SK-N-DZ (cell line): ENCODE measurements at places on chromosomes 4 and X.
A peak's percentile ranks its signal among the peaks of the same experiment; 100 is the strongest.

- no peak for DNase-seq
Measured at GRCh38 chr4:67861513-67861912, 22.3 kb downstream of the TMPRSS11D start.

GRCh38 chr4:33837043-33837838 is 2407.1 kb downstream of the ARAP2 start:
- DNase-seq = no peak

DNA sequence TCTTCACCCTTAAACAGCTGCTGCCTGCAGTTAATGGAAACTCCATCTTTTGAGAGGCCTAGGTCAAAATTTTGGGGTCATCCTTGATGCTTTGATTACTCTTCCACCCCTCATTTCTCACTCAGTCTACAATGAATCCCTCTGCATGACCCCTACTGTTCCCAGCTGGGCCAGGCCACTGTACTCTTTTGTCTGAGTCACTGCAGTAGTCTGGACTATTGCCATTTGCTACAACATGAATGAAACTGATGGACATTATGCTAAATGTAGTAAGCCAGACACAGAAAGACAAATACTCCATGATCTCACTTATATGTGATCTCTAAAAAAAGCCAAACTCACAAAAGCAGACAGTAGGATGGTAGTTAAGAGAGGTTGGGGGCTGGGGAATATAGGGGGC is 28.3 kb downstream of the STK32B start:
- no peak for DNase-seq

DNA sequence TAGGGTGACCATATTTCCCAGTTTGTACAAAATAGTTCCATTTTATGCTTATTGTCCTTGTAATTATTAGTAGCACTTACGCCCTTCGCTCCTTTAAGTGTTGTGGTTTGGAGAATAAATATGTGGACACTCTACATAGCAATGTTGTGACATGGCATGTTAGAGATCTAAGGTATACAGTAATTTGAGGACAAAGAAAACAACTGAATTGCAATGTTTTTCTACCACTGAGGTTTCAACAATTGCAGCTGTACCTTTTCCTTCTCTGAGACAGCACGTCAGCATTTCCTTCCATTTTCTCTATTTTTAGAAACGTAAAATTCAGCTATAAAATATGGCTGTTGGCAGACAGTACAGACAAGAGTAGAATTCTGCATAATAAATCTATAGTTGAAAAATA is 323.1 kb downstream of the MAPK10 start:
- no peak for DNase-seq

GRCh38 chr4:86586626-86587380 is 7.3 kb upstream of the PTPN13 start:
- no peak for DNase-seq

GRCh38 chr4:101670897-101671296 is 119.6 kb upstream of the BANK1 start:
- no peak for DNase-seq

- no peak for DNase-seq
Measured at GRCh38 chrX:314781-315595, 3.6 kb downstream of the GTPBP6 start.

- DNase-seq = no peak
Measured at GRCh38 chr4:152571770-152572169, 35.9 kb upstream of the FBXW7 start.

DNA sequence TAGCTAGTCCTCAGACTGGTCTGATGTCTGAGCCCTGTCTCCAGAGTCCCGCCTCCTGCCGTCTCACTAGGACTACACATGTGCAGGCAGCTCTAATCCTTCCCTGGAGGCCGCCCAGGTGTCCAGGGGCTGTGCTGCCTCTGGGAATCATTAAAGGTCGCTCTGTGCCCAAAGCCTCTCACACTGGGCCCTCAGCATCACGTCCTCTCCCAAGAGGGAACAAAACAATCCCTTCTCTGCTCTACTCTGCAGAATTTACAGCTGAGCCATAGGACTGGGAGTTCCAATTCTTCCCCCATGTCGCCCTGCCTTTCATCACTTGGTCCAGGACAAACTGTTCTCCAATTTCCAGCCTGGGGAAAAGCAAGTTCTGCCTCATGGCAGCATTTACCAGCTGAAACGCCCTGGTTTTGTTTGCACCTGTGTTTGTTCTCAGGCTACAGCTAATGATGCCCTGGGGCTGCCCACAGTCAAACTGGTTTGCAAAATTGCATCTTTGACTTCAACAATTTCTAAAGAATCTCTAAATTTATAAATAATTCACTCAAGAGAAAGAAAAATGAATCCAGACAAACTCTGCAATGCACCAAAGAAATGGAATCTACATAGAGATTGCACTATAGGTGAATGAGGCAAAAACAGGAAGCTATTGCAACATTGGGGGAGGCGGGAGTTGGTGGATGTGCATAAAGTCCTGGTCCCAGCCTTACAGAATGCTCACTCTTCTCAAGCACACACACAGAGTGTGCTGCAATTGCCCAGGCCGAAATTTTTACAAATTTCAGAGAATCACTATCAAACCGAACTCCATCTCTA is 7.2 kb upstream of the MRFAP1 start:
- DNase-seq = no peak

GRCh38 chr4:80489798-80490197 is 154.3 kb downstream of the CFAP299 start:
- DNase-seq = no peak

- peak; percentile 83 for DNase-seq
Measured at GRCh38 chr4:170089668-170090351, at the start of gene AADAT. Gene AADAT, minus strand, starts transcription at chr4:170089956. Its CDS starts 266 bp downstream, at chr4:170089690.

- no peak for DNase-seq
Measured at GRCh38 chrX:21632027-21632426, 26.1 kb downstream of the KLHL34 start.

GRCh38 chr4:82774711-82775171 is 23.9 kb downstream of the SCD5 start:
- DNase-seq = no peak

DNA sequence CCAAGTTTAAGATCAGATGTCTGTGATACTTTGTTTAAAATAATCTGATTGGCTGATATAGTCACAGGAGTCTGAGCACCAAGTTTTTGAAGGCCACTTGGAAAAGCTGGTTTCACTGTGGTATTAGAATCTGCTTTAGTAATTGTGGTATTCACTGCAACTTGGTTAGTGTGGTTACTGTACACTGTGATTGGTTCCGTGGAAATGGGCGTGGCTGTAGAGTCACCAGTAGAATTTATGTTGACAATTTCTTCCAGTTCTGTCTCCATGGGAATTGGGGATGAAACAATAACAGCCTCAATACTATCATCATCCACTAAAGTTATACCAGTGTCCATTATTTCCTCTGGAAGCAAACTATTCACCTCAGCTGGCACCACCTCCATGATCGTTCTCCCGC is 26.2 kb downstream of the LIN54 start:
- no peak for DNase-seq

DNA sequence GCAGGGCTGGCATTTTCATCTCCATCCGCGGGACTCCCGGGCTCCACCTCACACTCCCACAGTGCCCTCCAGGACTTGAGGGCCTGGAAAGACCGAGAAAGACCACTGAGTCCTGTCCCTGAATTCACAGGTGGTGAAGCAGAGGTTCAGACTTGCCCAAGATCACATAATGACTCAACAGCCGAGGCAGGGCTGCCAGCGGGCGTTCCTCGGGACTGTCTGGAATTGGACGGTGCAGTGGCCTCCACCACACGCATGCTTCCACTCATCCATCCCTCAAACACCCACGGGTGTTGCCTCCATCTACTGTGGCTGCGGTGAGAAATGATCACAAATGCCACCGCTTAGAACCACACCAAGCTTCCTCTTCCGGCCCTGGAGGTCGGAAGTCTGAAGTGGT is 6.9 kb upstream of the ADRA2C start:
- no peak for DNase-seq

DNA sequence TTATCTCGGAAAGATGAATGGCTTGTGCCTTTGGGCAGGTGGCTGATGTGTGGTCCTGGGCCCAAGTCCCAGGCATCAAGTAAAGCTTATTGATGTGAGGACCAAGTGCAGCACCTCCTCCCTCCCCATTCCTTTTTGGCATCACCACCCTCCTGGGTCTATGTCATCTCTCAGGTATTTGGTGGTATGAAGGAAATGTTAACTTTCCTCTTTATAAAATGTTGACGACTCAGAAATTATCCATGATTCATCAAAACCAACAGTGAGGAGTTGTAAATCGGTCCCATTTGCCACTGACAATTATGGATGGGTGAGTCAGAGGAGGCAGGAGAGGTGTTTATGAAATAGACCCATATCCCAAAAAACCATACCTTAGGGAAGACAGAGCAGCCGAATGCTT is 229.4 kb upstream of the GATB start:
- no peak for DNase-seq

DNA sequence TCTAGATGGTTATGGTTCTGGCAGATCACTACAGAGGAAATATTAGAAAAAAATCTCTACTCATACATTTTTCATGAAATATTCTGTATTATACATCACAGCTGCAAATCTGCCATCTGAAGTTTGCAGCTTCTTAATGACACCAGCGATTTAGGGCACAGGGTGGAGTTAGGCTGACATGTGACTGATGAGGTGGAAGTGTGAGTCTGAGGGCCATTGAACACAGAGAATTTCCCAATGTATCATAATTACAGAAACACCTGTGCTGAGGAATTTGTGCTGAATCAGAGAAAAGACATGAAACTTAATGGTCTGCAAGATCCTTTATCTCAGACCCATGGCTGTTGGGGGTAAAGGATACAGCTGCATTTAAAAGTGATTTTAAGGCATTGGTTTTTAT is 2025.6 kb upstream of the AGA start:
- no peak for DNase-seq
